ENCODE measurements at places on chromosomes 16 and 17.

DNA sequence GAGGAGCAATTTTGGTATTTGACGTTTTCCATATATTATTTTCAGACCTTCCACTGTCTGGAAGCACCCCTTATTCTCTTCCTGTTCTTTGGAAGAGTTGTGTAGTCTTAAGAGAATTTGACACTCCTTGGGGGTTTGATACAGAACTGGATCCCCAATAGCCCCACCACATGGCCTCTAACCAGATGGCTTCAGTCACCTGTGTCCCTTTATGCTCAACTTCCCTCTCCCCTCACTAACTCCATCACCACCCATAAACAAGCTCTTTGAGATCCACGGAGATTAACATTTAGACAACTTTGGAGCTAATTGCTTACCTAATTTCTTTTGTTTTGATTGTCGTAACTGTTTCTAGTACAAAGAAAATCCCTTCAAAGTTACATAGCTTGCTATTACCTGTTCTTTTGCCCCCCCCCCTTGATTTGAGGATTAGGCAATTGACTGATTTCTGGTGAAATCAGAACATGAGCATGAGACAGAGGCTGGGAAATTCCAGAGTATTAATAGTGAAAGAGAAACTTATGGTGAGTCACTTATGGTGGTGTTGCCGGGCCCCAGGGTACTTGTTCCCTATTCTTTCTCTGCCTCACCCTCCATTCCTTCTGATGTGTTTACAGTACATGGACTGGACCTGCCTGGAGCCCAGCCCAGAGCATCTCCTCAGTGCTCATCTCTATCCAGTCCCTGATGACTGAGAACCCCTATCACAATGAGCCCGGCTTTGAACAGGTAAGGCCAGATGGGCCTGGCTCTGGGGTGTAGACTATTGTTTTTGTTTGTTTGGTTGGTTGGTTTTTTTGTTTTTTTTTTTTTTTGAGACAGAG is 7.5 kb downstream of the UBE2Z start:
- DNase-seq = peak; percentile 47

GRCh38 chr17:7293816-7294613 is 424 bp downstream of the YBX2 start:
- no peak for DNase-seq

- peak; percentile 57 for DNase-seq
Measured at GRCh38 chr16:27154705-27155521, 48.4 kb upstream of the KDM8 start.

DNA sequence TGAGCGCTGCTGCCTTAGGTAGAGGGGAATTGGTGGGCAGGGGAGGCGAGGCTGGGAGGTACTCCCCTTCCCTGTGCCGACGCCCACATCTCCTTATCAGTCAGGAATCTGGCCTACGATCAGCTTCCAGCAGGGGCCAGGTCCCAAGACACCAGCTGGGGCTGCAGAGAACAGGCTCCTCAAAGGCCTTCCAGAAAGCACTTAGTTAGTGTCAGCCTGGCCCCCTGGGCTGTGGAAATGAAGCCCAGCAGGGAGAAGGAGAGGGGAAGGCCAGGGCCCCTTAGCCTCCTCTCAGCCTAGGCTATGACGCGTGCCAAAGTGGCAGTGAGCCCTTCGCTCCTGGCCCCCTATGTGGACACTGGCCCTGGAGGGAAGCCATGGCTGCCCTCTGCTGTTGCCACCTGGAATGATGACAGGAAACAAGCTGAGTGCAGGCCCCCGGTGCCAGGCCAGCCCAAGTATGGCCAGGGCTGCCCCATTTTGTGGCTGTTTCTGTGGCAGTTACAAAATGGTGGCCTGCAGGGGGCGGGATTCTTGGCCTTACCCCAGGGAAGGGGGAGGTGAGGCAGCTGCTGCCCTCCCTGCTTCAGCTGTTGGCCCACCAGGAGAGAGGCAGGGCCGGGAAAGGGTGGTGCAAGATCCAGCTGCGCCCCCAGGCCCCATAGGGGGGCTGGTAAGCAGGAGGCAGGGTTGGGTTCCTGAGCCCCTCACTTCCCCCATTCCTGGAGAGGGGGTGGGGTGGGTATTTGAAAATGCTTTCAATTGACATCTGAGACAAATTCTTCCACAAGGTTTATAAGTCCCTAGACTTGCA is 11.3 kb downstream of the TBX4 start:
- DNase-seq = no peak

DNA sequence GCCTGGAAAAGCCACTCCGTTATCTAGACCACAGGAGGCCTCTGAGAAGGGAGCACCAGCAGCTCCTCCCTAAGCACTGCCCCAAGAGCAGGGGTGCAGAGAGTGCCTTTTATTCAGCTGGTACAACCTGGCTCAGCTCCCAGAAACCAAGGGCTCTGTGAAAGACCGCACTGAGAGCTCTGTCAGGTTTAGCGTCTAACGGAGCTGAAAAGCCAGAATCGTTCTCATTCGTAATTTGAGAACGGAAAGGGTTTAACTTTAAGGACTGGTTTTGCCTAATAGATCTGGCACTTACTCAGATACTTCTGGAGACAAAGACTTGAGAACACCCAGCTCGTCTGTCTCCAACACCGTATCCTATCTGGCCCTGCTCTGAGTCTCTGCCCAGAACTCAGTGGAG is 13.5 kb downstream of the MPG start:
- no peak for DNase-seq

DNA sequence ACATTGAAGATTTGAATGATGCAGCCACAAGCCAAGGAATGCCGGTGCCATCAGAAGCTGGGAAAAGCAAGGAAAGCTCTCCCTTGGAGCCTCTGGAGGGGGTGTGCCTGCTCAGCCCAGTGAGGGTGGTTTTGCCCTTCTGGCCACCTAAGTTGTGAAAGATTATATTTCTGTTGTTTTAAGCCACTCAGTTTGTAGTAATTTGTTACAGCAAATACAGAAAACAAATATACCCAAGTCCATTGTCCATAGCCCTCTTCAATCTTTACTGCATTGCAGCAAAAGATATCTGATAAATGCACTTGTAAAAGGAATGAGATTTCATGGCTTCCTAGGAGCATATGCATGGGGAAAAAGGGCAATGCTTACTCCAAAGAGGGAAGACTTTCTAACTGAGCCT is 447.9 kb downstream of the HAPSTR1 start:
- DNase-seq = no peak

GRCh38 chr16:84497418-84498222 is 6.8 kb downstream of the MEAK7 start:
- DNase-seq = no peak

DNA sequence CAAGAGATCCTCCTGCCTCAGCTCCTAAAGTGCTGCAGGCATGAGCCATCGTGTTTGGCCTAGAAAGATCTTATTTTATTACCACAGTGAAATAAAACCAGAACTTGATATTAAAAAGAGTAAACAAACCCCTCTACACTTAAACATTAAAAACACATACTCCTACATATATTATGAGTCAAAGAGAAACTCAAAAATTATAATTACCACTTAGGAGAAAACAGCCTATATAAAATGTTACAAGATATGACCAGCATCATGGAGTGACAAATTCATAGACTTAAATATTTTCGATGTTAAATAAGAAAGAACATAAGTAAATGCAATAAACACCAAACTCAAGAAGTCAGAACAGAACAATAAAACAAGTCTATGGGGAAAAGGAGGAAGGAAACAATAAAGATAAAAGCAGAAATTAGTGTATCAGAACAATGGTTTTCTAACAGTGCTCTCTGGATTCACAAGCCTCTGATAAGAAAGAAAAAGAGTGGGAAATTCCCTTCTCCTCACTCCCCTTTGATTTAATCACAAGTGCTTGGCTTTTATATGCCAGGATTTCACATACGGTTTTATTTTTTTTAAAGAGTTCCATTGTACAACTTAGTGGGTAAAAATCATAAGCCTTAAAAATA is 23.0 kb downstream of the SKAP1 start:
- DNase-seq = no peak

DNA sequence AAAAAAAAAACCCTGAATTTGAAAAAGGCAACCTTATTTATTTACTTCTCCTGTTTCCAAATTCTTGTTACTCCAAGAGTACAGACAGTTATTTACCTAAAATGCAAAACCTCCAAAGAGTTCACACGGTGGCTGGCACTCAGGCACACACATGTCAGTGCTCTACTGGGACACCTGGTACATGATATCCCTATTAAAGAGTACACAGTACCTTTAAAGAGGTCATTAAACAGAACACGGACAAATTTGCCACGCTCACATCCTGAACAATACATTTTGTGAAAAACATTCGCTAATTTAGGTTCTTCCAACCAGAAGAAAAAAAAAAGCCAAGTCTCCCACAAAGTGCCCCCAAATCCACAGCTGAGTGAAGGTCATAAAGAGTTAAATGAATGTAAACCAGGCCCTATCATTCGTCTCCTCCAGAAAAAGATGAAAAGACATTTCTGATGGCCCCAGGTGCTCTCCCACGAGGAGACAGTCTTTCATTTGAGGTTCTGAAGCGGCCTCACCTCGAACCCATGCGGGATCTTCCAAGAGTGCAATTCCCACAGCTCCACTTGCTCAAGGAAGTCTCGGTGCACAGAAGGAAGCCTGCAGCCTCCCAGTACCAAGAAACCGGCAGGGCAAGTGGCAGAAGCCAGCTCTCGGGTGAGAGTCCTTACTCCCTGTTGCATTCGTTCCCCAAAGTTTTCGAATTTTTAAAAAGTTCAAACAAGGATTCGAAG is 993 bp downstream of the ERN1 start:
- peak; percentile 60 for DNase-seq

GRCh38 chr16:20675488-20676267 is 21.8 kb downstream of the ACSM1 start:
- peak; percentile 28 for DNase-seq

DNA sequence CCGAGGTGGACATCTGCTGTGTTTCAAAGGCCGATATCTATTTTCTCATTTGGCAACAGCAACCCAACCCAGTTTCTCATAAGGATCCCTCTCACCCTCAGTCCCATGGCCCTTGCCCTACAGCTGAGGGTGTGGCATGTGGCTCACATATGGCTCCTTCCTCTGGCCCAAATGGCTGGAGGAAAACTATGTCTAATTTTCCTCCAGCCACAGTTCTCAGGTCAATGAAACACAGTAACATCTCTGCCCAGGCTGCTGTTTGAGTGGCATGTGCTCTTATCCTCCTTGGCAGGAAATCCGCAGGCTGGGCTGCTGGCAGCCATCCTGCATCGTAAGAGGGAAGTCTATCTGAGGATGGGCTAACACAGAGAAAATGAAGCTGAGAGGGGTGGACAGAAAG is 24.1 kb downstream of the SERPINF1 start:
- no peak for DNase-seq

- DNase-seq = no peak
Measured at GRCh38 chr17:12738624-12739023, 50.7 kb upstream of the ARHGAP44 start.

DNA sequence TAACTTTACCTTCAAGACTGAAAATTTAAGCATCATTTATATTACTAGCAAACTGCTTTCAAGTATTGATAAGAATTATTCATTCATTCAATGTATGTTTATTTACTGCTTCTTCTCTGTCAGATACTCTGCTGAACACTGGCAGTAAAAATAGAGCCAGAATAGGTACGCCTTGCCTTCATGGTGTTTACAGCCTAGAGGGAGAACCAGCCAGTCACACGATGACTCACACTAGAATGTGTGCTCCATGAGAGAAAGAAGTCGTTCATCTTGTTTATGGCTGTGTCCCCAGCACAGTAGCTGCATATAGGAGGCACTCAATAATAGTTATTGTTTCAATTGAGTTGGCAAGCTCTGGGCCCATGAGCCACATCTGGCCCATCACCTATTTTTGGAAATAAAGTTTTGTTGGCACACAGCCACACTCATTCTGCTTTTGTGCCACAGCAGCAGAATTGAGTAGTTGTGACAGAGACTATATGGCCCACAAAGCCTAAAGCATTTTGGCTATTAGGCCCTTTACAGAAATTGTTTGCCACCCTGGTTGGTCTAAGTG is 84.2 kb downstream of the TMC6 start:
- no peak for DNase-seq

Data from NAMALWA (cell line).